ENCODE measurements at places on chromosomes 7 and 10. TPM values are rescaled to one million over a fixed set of nuclear protein-coding genes. Genes with fewer than 3 reads are reported as not detected.

DNA sequence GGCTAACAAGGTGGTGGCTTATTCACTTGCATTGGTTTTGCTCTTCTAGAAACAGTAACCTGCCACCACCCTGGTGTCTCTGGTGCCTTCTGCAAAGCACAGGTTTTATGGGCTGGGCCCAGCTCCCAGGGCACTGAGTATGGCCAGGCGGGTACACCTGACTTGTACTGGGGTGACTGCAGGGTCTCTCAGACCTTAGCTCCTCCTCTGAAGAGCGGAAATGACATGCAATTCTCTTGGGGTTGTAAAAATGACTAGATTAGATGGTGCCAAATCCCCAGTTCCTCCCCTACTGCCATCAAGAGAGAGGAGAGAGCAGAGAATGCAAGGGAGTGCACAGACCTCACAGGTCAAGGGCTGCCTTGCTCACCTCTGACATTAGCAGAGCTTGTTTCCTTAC is 14.7 kb downstream of the ESYT2 start:
- no peak for DNase-seq

- DNase-seq, result no peak
Observed at GRCh38 chr7:122602800-122603199, 96.1 kb downstream of the RNF133 start.

Gene TMEM236
- total RNA-seq, result 4.1 TPM

GRCh38 chr7:140593672-140593982 is 47.0 kb downstream of the DENND2A start:
- no peak for DNase-seq

DNA sequence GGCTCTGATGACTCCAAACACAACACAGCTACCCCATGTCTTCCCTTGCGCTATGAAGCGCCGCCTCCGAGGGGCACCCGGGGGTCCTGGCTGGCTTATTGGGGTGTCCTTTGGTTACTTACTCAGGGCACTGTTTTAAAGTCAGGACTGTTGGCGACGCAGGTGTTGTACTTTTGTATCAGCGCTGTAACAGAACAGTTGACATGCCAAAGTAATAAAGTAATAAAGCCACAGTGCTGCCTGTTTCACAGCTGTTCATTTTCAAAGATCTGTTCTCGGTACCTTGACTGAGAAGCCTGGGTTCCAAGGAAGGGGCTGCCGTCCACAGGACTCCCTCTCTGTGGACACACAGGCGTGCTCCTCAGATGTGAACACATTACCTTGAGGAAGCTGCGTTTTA is 64.1 kb downstream of the WDR37 start:
- no peak for DNase-seq

- no peak for DNase-seq
Observed at GRCh38 chr7:142391191-142391992, 133.5 kb upstream of the PRSS58 start.

Gene TDRD1
- total RNA-seq, result 0.15 TPM

DNA sequence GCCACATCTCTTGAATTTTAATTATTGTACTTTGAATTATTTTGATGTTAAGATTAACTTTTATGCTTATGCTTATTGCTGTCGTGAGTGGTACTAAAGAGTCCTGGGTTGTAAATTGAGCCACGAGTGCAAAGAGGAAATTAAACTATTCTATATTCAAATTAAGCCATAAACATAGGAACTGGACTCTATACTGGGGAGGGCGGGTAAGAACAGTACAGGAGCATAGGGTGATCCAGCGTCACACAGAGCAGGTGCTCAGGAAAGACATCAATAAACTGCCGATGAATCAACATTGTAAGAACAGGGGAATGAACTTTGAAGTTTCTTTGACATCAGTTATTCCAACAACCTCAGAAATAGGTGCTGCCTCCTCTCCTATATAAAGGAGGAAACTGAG is 219.6 kb downstream of the CACNB2 start:
- no peak for DNase-seq

- DNase-seq, result no peak
Observed at GRCh38 chr10:126421756-126422256, 33.5 kb upstream of the ADAM12 start.

DNA sequence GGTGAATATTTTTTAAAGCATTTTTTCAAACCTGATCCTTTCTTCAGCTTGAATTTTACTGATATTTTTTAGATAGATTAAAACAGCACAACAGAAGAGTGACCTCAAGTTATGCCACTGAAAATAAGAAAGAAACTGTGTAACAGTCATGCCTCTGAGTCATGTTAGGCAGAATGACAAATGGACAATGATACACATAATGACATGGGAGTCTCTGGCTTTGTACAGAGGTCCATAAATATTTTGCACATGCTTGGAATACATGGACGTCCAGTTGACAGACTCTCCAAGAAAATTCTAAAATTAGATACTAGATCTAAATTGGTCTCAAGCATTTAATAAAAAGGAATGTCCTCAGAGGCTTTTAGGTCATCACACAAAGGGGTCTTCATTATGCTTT is 21.9 kb upstream of the SEMA3A start:
- no peak for DNase-seq

- DNase-seq, result no peak
Observed at GRCh38 chr7:116691664-116692063, 19.7 kb downstream of the MET start.

Measured in upper lobe of left lung (tissue), 6 donors.